Activated naive CD4-positive, alpha-beta T cell treated with anti-CD3 and anti-CD28 coated beads, Interleukin-2, amount 50 U/mL, for 72 hours (primary cell): ENCODE measurements at places on chromosomes 1 and 21. TPM values are rescaled to one million over a fixed set of nuclear protein-coding genes. Genes with fewer than 3 reads are reported as not detected.

GRCh38 chr1:240254778-240255291 lies 163.2 kb downstream of the FMN2 start:
- DNase-seq, result no peak

- DNase-seq, result no peak
These were observed 699 bp upstream of the NES start for GRCh38 chr1:156677616-156678596.

The ELOVL1 gene
- 61.0 TPM for total RNA-seq

GRCh38 chr1:3914331-3914851 lies 14.3 kb upstream of the C1orf174 start:
- DNase-seq, result peak; percentile 50

DNA sequence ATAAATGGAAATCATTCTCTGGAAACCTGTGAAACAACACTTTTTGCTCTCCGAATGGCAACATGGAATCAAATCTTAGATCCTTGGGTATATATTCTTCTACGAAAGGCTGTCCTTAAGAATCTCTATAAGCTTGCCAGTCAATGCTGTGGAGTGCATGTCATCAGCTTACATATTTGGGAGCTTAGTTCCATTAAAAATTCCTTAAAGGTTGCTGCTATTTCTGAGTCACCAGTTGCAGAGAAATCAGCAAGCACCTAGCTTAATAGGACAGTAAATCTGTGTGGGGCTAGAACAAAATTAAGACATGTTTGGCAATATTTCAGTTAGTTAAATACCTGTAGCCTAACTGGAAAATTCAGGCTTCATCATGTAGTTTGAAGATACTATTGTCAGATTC lies 45.7 kb downstream of the PTGFR start:
- no peak for DNase-seq

DNA sequence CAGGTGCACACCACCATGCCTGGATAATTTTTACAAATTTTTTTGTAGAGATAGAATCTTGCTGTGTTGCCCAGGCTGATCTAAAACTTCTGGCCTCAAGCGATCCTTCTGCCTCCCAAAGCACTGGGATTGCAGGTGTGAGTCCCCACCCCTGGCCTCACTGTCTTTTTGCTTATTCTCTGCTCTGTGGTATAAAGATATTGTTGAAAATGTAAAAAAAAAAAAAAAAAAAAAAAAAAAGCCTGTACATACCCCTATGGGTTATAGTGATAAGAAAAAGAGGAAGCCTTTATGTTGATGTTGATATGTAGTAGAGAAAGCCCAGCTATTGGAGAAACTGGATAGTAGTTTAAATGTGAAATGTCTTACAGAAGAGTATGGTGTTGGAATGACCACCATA lies 125.8 kb downstream of the XPR1 start:
- DNase-seq, result no peak

The UTS2 gene
- not detected for total RNA-seq

DNA sequence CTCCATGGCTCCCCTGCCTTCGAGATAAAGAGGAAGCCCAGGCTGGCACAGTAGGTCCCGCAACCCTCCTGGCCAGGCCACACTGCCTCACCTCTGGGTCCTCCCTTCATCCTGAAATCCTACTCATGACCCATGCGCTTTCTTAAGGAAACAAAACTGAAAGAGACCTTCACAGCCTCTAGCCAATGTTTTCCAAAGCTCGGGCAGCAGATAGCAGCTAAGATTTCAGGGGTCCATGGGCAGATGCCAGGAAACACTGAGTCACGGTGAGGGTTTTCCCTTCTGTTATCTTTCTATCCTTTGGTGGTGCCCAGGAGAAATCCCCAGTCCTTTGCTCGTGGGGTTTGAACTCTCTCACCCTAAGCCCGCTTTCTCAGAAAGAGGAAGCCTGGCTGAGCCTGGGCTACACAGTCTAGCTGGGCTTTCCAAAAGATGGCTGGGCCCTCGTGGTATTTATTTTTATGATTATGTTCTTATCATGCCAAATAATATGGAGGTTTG lies 26.6 kb downstream of the TTC39A start:
- no peak for DNase-seq

- DNase-seq, result no peak
These were observed 548.3 kb downstream of the DPYD start for GRCh38 chr1:97372531-97372930.

DNA sequence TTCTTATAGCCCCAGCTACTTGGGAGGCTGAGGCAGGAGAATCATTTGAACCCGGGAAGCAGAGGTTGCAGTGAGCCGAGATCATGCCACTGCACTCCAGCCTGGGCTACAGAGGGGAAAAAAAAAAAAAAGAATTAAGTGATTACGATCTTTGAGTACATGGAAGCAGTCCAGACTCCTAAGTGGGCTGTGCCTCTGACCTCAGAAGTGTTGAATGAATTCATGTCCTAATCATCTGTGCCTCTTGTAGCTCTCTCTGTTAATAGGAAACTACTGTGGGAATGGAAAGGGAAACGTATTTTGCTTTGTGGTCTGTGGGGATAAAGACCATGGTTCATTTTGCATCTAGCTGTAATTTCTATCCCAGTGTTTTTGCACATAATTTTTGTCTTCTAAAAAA lies 8.4 kb upstream of the IVNS1ABP start:
- no peak for DNase-seq

GRCh38 chr1:203299169-203299568 lies 6.2 kb upstream of the BTG2 start:
- DNase-seq, result no peak

The PTPRC gene
- total RNA-seq, result 644 TPM

DNA sequence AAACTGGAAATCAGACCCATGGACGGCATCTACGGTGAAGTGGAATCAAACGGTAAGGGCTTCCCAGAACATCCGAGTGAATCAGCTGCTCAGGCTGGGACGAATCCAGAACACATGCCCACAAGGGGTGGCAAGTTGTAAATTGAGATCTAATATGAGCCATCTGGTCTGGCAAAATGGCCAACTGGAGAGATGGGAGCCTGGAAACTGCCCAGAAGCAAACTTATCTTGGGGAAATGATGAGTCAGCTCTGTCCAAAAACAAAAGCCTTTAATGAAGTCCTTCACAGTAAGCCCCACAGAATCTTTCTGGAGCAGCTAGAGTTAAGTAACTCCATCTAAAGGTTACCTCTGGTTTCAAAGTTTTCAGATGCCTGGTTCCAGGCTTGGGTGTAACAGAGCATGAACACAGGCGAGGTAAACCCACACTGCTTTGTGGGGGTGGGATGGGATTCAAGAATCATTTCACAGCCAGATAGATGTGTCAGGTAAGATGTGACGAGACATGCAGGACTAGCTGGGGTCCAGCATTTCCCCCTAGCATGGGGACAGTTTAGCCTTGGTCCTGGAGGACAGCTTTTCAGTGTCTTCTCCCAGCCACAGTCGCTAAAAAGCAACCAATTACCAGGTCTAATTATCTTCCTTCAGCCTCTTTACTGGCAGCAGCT lies 10.5 kb upstream of the SRP9 start:
- no peak for DNase-seq

DNA sequence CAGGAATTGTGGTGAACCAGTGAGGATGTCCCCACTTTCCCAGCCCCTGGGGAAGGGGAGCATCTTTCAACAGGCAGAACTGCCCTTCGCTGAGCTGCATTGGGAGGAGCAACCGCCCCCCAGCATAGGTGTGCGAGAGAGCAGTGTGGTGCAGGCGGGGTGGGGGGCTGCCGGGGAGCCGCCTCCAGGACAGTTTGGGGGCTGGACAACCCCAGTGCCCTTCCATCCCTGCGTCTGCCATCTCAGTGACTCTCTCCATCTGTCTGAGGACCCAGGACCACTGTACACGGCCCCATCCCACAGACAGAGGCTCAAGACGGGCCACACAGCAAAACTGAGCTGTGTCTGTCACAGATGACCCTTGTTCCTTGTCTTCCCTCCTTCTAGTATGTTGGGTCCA lies 14.2 kb downstream of the PODN start:
- no peak for DNase-seq

GRCh38 chr1:110069404-110070281 lies 829 bp downstream of the ALX3 start:
- peak; percentile 24 for DNase-seq

The PLCH2 gene
- total RNA-seq, result 6.9 TPM

- DNase-seq, result no peak
These were observed 187.4 kb downstream of the KCNK2 start for GRCh38 chr1:215269955-215270354.

The CRYBG2 gene
- total RNA-seq, result 1.0 TPM

The FMO3 gene
- not detected for total RNA-seq

DNA sequence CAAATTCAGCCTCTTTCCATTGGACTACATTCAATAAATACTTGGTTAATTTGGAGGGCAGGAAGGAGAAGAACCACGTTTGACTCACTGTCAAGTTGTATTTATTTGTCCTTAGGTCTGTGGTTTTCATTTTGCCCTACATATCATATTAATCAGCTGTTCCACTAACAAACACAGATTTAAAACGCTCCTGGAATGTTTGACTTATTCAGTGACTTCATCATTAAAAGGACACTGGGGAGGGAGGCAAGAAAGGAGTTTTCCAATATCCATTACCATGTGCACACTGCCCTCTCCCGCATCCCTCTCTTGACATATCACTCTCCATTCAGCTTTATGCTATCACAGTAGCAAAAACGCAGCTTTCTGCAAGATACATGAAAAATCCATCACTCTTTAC lies 98.2 kb upstream of the C1orf87 start:
- no peak for DNase-seq

The DMRTA2 gene
- total RNA-seq, result not detected

DNA sequence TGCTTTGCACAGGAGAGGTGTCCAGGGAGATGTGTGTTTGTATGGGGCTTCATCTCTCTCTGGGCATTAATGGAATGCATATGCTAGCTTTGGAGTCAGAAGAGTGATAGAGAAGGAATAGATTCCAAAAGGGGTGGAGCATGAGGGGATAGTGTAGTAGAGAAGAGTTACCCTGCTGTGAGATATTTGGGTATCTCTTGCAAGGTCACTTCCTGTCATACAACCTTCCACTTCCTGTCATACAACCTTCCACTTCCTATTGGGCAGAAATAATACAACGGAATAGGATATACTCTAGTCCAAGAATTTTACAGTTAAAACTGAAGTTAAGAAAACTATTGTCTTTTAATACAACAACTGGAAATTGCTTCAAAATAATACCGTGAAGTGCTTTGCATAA lies 351.8 kb upstream of the FMN2 start:
- no peak for DNase-seq

DNA sequence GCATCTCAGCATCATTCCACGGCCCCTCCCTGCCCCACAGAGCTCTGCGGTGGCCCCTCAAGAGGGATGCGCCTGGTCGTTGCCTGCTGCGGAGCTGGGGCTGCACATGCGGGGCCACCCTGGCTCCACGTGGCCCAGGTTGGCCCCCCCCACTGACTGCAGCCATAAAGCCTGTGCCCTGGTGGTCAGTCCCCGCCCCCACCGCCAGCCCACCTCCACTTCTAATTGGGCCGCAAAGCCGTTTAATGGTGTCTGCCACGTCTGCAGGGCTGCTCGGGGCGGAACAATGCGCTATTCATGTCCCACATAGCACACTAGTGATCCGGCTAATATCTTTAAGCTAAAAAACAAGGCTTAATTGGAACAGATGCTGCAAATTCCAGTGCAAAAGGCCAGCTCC lies 33.5 kb upstream of the ACTRT2 start:
- DNase-seq, result peak; percentile 30

- DNase-seq, result peak; percentile 62
These were observed at the start of gene RIPK4 for GRCh38 chr21:41766883-41767605. RIPK4 (minus strand) TSS chr21:41767052; CDS start chr21:41767041, 11 bp downstream.

GRCh38 chr1:203504400-203505250 lies 10.7 kb downstream of the OPTC start:
- DNase-seq, result peak; percentile 82

- no peak for DNase-seq
These were observed 40.2 kb downstream of the GFI1 start for GRCh38 chr1:92446546-92446945.

GRCh38 chr1:157113631-157114030 lies 14.0 kb upstream of the ETV3L start:
- no peak for DNase-seq

GRCh38 chr1:48540587-48540986 lies 68.6 kb upstream of the SPATA6 start:
- DNase-seq, result no peak

The PDE9A gene
- total RNA-seq, result 7.9 TPM

- no peak for DNase-seq
These were observed 162.4 kb downstream of the KIF26B start for GRCh38 chr1:245317217-245317616.

The AMPD2 gene
- total RNA-seq, result 91.5 TPM

The PRAMEF10 gene
- not detected for total RNA-seq

DNA sequence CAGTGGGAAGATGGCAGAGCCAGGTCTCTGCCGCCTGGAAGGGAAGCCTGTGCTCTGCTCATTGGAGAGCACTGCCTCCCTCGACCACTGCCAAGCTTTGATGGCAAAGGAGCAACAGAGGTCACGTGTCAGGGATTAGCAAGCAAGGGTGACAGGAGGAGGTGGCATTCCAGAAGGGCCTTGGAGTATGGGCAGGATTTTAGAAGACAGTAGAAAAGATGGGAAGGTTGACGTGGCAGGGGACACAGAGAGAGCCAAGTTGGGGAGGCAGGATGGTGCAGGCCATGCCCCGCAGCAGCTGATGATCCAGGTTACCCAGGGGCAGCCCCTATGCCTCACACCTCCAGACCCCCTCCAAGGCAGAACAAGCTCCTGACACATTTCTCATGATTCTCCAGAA lies 21.9 kb upstream of the LBR start:
- DNase-seq, result no peak
